ENCODE measurements at places on chromosomes 11 and 22.

GRCh38 chr11:27968461-27968860 is 139.5 kb downstream of the KIF18A start:
- no peak overlapping the region for H3K4me3 ChIP-seq
- H3K27ac ChIP-seq = no peak overlapping the region

GRCh38 chr22:26589367-26589844 is 526 bp downstream of the TPST2 start:
- H3K27me3 ChIP-seq = no peaks in the 10 kb centered on the region
- H3K36me3 ChIP-seq = no peaks in the 10 kb centered on the region
- peak overlapping the region; percentile 73 for H3K27ac ChIP-seq
- H3K4me1 ChIP-seq = peaks cover 35% of the 10 kb centered on the region
- H3K4me3 ChIP-seq = peak overlapping the region; percentile 94

- H3K36me3 ChIP-seq = no peaks in the 10 kb centered on the region
- no peaks in the 10 kb centered on the region for H3K27me3 ChIP-seq
- no peak for DNase-seq
- H3K4me1 ChIP-seq = no peaks in the 10 kb centered on the region
- H3K4me3 ChIP-seq = no peak overlapping the region
Measured at GRCh38 chr11:129414144-129414872, 38.7 kb downstream of the BARX2 start.

- no peak overlapping the region for H3K4me3 ChIP-seq
- H3K27me3 ChIP-seq = no peaks in the 10 kb centered on the region
- H3K4me1 ChIP-seq = no peaks in the 10 kb centered on the region
- no peak overlapping the region for H3K27ac ChIP-seq
- peak; percentile 16 for DNase-seq
Measured at GRCh38 chr11:2800655-2801531, 84.7 kb downstream of the CDKN1C start.

DNA sequence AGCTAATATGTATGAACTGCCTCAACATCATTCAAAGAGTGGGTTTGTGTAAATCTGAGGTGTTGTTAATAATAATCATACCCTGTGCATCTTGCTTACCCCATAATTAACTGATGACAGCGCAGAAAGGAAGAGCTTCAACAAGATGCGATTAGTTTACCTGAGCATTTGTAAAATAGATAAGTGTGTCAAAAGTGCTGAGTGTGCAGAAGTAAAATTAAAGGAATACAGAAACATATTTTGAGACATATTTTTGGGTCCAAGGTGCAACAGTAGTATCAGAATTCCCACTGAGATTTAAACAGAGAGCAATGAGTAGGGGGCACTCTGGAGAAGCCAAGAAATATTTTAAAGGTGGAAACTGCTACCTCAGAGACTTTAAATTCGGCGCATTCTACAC is 6.1 kb downstream of the BLID start:
- no peak overlapping the region for H3K27ac ChIP-seq
- no peak for DNase-seq
- peaks cover 56% of the 10 kb centered on the region for H3K4me1 ChIP-seq
- no peaks in the 10 kb centered on the region for H3K36me3 ChIP-seq
- H3K4me3 ChIP-seq = no peak overlapping the region
- H3K27me3 ChIP-seq = no peaks in the 10 kb centered on the region

- H3K4me1 ChIP-seq = peaks cover 40% of the 10 kb centered on the region
- no peaks in the 10 kb centered on the region for H3K36me3 ChIP-seq
- H3K27ac ChIP-seq = peak overlapping the region; percentile 61
- no peak overlapping the region for H3K4me3 ChIP-seq
- H3K27me3 ChIP-seq = no peaks in the 10 kb centered on the region
Measured at GRCh38 chr11:73158356-73159051, 16.4 kb upstream of the FCHSD2 start.

DNA sequence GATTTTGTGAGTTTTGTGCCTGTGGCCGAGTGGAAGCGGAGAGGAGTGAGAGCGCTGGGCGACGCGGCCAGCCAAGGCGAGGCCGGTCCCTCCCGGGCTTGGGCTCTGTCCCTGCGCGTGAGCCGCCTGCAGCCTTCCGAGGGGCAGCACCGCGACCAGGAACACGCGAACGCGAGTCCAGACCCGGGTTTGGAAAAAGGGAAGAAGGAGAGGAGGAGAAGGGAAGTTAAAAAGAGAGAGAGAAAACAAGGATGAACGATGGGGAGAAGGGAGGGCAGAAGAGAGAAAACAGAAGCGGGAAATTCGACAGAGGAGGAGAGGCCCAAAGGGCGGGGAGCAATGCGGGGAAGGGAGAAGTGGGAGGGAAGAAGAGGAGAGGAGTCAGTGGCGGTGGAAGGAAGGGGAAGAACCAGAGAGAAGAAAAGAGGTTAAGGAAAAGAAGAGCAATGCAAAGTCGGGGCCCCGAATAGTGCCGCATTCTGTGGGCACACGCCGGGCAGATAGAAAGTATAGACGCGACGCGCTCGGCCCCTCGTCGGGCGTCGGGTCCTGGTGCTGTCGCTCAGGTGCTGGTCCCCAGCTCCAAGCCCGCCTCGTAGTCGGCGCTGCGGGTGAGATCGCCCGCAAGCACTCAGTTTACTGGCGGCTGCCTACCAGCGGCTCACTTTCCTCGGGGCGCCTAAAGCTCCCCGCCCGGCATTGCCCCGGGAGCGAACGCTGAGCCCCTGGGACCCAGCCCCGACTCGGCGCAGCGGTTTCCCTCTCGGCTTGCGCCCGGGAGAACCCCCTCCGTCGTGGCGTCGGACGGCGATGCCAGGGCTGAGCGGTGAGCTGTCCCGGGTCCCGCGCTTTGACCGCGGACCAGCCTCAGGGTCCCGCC is 2.8 kb upstream of the BARX2 start:
- H3K4me1 ChIP-seq = peaks cover 40% of the 10 kb centered on the region
- H3K27ac ChIP-seq = no peak overlapping the region
- H3K36me3 ChIP-seq = no peaks in the 10 kb centered on the region

- no peak for DNase-seq
- H3K27ac ChIP-seq = peak overlapping the region; percentile 98
- H3K4me3 ChIP-seq = peak overlapping the region; percentile 53
- H3K27me3 ChIP-seq = no peaks in the 10 kb centered on the region
- H3K36me3 ChIP-seq = peaks cover 4% of the 10 kb centered on the region
Measured at GRCh38 chr11:1459764-1460395, 26.7 kb downstream of the MOB2 start.

DNA sequence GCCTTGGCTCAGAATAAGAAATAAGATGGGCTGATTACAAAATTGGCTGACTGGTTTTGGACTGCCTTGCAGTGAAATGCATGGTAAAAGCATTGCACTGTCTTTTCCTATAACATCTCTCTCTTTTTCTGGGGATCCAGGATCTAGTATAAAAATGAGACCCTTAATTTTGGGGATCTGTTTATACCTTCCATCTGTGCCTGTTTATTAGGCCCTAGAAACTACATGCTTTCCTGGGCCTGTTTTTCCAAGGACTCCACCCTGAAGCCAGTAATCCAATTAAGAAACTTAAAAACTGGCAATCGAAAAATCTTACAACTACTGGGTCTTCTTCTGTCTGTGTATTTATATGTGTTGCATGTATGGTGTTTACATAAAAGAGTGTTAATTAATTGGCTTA is 14.5 kb downstream of the HORMAD2 start:
- H3K27ac ChIP-seq = no peak overlapping the region
- no peaks in the 10 kb centered on the region for H3K27me3 ChIP-seq
- no peaks in the 10 kb centered on the region for H3K4me1 ChIP-seq
- DNase-seq = no peak

DNA sequence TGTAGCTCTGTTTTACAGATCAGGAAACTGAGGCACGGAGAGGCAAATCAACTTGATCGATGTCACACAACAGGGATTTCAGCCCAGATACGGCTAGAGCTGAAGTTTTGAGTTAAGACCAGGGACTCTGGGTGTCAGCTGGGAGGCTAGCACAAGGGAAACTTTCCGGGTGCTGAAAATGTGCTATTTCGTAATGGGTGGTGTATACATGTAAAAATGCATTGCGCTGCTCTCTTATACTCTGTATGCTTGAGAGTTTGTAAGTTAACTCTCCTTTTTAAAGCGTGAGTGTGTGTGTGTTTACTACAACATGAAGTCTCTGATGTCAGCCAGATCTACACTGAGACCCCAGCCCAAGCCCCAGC is 227.6 kb downstream of the MN1 start:
- H3K4me3 ChIP-seq = no peak overlapping the region
- no peak overlapping the region for H3K27ac ChIP-seq
- no peak for DNase-seq
- no peaks in the 10 kb centered on the region for H3K36me3 ChIP-seq
- peaks cover 6% of the 10 kb centered on the region for H3K4me1 ChIP-seq
- peaks cover 37% of the 10 kb centered on the region for H3K27me3 ChIP-seq

- peaks cover 30% of the 10 kb centered on the region for H3K36me3 ChIP-seq
- no peak overlapping the region for H3K4me3 ChIP-seq
- DNase-seq = no peak
- no peaks in the 10 kb centered on the region for H3K27me3 ChIP-seq
- H3K4me1 ChIP-seq = peaks cover 11% of the 10 kb centered on the region
Measured at GRCh38 chr22:50445071-50445879, 29.6 kb downstream of the SBF1 start.

Measured in tibial artery (tissue), 4 donors.